ENCODE measurements at places on chromosomes 7 and 10.

DNA sequence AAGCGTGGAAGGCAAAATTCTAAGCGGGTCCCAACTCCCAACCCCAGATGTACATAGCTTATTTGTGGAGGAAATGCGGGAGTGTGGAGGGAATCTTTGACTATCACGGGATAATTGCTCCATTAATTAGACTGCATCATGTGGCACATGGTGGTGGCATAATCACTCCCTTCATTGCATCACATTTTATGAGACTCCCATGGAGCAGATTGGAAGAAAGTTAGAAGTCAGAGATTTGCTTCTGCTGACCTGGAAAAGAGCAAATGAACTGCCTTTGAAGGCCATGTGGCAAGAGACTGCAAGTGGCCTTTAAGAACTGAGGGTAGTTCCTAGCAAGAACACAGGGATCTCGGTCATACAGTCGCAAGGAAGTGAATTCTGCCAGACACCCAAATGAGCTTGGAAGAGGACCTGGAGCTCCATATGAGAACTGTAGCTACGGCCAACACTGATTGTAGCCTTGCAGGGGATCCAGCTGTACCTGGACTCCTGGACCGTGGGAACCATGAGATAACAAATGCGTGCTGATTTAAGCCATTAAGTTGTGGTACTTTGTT, 37.1 kb upstream of the ITGB1 start:
- DNase-seq, result no peak

GRCh38 chr10:21526860-21527597, 1.5 kb upstream of the SKIDA1 start:
- peak; percentile 40 for DNase-seq

- DNase-seq, result no peak
Measured at GRCh38 chr7:157544226-157544625, 207.4 kb downstream of the DNAJB6 start.

DNA sequence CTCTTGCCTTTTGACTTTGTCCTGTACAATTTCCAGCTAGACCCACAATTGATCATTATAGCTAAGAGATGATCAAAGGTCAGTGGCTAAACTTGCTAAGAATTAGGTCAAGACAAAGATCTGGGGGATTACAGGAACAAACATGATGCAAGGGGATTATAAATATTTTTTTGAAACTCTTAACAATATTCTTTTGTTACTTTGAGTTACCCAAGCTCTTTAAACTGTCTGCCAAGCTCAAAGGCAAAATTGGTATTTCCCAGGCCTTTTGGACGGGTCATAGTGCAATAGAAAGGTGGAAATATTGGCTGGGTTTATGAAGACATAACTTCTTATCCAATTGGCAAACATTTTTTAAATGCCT, 23.4 kb downstream of the TBXAS1 start:
- DNase-seq, result no peak

- no peak for DNase-seq
Measured at GRCh38 chr10:88731296-88731695, 25.2 kb downstream of the LIPK start.

DNA sequence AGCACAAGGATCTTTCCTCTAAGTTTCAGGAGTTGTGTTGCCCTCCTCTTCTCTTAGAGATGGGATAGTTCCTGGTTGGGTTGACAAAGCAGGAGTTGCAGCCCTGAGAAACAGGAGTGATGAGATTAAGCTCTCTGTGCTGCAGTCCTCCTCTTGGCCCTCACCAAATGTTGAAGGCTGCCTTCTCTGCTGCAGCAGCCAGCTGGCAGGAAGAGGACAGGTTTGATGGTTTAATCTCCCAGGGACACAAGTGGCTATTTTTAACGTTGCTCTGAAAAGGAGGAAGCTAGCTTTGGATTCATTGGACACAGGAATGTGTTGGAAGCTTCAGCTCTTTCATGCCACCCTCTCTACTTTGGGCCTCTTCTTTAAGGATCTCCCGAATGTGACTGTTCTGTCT, 9.4 kb downstream of the STRIP2 start:
- no peak for DNase-seq

DNA sequence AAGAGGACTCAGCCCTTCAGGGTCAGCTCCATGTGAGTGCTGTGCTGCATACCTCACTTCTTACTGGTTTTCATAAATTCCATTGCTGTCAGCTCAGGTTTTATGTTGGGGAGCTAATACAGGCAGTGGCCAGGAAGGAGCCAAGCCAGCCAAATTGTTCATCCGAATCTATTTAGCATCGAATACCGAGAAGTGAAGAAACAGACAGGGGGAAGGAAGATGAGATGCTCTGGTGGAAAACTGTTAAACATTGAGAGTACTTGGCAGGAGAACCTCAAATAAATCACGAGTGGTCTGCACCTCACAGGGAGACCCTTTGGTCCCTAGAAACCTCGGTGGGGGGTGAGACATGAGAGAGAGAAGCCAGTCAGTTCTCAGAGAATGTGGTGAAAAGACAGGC, 196.0 kb upstream of the TMEM72 start:
- DNase-seq, result no peak

DNA sequence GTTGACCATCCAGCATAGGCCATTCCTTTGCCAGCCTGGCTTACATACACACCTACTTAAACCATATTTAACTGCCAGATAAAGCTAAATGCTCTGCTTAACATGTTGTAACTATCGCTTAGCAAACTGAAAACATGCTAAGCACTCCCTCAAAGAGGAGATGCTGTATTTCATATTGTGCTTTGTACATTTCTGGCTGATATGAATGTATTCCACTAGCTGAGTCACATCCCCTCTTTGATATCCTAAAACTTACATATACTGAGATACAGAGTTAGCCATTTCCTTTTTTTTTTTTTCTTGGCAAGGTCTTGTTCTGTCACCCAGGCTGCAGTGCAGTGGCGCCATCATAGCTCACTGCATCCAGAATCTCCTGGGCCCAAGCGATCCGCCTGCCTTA, 99.4 kb downstream of the TPST1 start:
- DNase-seq, result no peak

- DNase-seq, result no peak
Measured at GRCh38 chr7:139639563-139639962, 116.1 kb downstream of the CLEC2L start.

GRCh38 chr10:97066877-97067555, 118.7 kb downstream of the SLIT1 start:
- no peak for DNase-seq

DNA sequence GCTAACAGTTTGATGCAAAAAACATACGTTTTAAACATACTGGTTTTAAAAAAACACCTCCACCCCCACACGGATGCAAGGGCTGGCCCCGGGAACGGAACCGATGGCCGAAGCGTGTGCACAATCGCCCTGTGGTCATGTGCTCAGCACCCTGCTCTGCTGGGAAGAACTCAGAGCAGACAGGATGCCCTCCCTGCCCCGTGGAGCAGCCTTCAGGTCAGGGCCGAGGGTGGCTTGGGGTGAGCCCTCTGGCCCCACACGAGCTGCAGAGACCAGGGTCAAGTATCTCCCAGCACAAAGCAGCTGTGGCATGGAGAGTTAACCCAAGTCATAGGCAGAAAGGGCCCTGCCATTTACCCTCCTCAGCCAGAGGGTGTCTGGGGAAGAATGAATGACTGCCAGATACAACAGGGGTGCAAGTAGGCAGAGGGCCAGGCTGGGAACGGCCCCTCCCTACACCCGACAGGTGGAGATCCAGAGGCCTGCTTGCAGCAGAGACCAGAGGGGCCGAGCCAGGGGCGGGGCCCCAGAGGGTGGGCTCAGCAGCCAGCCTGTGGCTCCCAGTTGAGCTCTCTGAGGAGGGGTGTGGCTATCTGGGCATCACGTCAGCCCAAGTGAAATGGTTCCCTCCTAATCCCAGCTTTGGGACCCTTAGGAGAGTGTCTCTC, 56.8 kb downstream of the ZRANB1 start:
- no peak for DNase-seq

GRCh38 chr10:4088354-4089066, 303.5 kb upstream of the KLF6 start:
- DNase-seq, result no peak

- no peak for DNase-seq
Measured at GRCh38 chr10:132133005-132133404, 53.7 kb upstream of the DPYSL4 start.

- no peak for DNase-seq
Measured at GRCh38 chr7:30908681-30909080, 3.0 kb upstream of the AQP1 start.

DNA sequence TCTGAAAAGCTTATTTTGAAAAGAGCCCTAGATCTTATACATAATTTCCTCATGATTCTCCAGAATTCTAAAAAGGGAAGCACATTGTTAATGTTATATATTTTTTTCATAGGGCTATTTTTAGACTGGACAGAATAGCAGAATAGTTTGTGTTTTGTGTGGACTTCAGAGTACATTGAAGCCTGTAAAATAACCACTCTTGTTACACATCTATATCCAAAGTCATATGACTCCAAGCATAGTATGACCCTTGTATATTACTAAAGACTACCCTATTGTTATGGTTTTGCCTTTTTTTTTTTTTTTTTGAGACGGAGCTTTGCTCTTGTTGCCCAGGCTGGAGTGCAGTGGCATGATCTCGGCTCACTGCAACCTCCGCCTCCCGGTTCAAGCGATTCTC, 26.1 kb upstream of the FIS1 start:
- no peak for DNase-seq

DNA sequence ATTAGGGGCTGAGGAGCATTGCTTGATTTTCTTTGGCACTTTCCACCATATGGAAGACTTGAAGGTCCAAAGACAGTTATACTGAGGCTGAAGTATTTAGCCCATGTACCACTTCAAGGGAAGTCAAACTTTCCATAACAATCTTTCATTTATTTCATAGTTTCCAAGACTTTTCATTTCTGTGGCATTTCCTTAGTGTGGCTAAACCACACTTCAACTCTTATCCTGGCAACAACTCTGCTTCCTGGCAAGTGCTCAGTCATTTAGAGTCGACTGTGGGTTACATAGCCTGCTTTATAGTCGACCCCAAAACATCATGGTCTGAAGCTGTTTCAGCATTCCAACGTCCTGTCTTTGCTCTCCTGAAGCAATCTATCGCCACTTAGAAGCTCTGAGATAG, 343.0 kb upstream of the SEMA3D start:
- DNase-seq, result no peak

DNA sequence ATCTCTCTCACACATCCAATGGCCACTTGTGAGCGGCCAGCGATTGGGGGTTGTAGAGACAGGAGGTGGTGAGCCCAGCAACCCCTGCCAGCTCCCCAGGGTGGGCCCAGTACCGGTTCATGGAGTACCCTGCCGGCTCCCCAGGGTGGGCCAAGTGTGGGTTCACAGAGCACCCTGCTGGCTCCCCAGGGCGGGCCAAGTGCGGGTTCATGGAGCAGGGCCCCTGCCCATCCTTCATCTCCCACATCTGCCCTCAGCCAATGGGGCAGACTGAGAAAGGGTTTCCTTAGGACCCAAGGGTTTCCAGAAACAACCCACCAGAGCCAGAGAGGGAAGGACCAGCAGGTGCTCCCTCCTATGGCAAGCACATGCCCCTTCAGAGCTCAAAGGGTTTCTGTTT, 21.4 kb upstream of the SLIT1 start:
- DNase-seq, result no peak

DNA sequence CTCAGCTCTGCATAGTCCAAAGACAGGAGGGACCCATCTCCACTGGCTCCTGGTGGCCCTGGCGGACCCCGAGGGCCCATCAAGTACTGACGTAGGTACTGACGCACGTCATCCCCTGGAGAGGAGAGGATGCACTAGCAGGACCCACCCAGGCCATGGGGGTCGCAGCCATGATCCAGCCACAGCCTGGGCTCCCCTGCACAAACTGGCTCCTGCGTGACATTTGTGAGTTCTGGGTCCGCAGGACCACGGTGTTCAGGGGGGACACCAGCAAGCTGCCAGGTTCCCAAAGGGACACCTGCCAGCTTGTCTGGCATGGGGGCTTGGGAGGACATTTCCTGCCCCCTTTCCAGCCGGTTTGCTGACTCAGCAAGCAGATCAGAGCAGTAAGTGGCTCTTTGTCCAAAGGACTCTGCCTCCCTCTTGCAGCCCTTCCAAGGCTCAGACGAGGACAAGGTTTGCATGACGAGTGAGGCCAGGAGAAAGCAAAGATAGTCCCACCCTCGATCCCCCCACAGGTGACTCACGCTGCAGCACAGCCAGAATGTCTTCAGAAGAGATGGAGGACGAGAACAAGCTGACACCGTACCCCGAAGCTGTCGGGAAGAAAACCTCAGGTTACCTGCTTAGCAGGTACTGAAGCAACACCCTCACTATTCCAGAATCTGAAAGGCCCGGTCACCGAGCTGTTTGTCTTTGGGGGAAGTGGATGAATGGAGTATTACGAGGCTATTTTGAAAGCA, 49.0 kb downstream of the COL17A1 start:
- DNase-seq, result no peak

- DNase-seq, result no peak
Measured at GRCh38 chr7:143397710-143398530, 10.7 kb downstream of the EPHA1 start.

- DNase-seq, result no peak
Measured at GRCh38 chr7:95545007-95545615, 51.2 kb downstream of the PDK4 start.

DNA sequence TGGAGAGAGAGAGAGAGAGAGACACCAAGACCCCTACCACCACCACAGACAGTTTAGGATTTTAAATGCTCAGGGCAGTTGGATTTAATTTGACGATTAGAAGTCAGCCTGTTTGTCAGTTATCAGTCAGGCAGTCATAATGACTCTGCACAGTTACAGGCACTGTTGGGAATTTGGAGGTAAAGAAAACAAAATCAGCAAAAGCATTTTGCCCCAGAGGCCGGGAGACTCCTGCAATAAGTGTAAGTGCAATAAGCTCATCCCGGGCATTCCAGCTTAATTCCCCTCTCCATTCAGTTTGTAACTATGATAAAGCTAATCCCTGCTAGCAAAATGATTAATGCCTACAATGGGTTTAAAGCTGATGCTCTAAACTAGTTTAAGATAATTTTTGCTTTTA, 13.5 kb downstream of the SEMA3C start:
- no peak for DNase-seq

- DNase-seq, result no peak
Measured at GRCh38 chr7:35734001-35734483, 39.1 kb upstream of the HERPUD2 start.

GRCh38 chr10:47065903-47066302, 154.7 kb downstream of the PTPN20 start:
- no peak for DNase-seq

DNA sequence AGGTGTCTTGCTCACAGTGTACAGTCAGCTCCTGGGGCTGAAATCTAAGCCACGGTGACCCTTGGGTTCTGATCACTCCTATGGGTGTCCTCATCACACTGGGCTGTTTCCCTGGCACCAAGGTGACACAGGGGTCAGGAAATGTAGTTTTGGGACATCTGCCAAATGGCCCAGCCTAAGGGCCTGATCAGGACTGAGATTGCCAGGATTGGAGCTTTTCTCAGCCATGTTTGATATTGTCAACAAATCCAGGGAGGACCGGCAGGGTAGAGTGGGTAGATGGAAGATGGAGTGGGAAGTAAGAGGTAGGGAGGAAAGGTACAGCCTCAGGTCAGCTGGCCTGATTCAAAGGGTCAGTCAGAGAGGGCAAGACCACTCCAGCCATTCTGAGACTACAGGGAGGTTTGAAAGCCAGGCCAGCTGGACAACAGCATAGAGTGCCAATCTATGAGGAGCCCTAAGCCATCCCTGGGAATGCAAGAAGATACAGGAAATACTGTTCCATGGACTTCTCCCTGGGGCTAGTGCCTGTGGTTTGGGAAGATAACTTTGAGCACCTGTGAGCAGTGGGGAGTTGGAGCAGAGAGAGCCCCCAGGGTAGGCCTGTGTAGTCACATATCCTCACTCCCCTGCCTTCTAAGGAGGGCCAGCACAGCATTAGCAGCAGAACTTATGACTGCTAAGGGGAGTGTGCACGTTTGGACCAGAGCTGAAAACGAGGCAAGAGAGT, 377.3 kb upstream of the ZMIZ1 start:
- DNase-seq, result no peak

GRCh38 chr10:72308320-72308987, 34.7 kb downstream of the DDIT4 start:
- DNase-seq, result peak; percentile 56

Measured in activated CD4-positive, alpha-beta T cell treated with anti-CD3 and anti-CD28 coated beads, Interleukin-2, amount 50 U/mL, for 16 hours (primary cell).